NCI-H2107 (cell line): ENCODE measurements at places on chromosomes 6 and 20.

DNA sequence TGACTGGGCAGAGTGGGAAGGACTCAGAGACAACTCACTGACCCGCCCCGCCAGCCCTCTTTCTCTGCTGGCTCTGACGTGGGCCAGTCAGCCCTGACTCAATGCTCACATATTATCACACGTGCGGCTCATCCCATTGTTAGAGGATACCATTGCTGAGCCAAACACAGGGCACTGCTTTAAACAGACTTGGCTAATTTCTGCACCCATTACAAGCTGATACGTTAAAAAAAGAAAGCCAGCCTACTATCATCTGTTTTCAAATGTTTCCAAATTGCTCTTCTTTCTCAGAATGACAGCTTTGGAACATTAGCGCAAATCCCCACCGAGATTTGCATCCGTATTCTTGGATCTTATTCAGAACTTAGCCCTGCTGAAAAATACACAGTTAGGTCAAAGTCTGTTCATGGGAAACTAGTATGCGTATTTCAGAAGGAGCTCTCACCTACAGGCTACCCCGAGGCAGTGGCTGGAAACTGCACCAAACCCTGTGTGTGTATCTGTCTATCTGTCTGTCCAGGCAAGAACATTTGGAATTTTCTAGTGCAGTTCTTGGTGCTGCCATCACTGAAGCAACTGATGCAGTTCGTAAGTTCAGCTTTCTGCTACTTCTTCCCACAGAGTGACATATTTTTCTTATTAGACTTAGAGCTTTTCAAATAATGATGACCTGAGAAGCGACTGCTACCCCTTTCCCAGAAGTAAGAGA lies 32.8 kb downstream of the RAMACL start:
- DNase-seq, result no peak

DNA sequence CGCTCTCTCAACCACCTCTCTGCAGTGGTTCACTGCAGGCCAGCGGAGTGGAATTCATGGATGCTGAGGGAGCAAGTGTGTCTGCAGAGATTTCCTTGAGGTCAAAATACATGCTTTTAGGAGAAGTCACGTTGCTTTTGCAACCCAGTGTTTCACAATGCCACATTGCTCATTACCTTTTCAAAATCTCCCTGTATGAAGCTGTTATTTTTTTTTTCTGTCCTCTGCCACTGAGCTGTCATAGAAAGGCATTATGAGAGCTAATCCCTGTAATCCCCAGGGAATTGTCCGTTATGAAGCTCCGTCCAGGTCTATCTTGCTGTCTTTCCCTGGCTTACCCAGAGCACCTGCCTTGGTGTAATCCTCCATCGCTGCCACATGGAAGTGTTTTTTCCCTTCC lies 60.5 kb upstream of the SLC22A23 start:
- DNase-seq, result no peak

DNA sequence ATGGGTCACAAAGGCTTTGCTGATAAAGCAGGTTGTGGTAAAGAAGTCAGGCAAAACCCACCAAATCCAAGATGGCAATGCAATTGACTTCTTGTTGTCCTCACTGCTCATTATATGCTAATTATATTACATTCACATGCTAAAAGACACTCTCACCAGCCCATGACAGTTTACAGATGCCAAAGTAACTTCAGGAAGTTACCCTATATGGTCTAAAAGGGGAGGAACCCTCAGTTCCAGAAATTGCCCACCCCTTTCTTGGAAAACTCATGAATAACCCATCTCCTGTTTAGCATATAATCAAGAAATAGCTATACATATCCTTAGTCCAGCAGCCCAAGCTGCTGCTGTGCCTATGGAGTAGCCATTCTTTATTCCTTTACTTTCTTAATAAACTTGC lies 501.1 kb downstream of the MEI4 start:
- no peak for DNase-seq

- no peak for DNase-seq
Observed at GRCh38 chr20:12241065-12241464, 323.4 kb downstream of the BTBD3 start.

GRCh38 chr6:53634184-53634631 lies 31.3 kb downstream of the KLHL31 start:
- no peak for DNase-seq

DNA sequence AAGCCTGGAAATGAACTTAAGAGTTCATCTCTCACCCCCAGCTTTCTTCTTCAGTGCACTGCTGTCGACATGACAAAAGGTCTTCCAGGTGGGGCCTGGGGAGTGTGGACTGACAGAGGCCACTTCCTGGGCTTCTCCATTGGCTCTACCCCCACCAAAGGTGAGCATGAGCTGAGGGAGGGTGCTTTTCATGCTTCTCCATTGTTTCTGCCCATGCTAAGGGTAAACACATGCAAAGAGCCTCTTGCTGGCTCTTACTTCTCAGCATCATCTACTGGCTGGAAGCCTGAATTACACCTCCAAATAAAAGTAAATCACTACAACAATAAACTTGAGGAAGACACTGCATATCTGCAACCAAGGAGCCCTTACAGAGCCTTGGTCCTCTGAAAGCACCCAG lies 227.2 kb downstream of the EPM2A start:
- no peak for DNase-seq
